ENCODE measurements at places on chromosomes 3 and 15. TPM values are rescaled to one million over a fixed set of nuclear protein-coding genes. Genes with fewer than 3 reads are reported as not detected.

USP8 gene
- total RNA-seq, result 62.1 TPM

LRIG1 gene
- 25.2 TPM for total RNA-seq

POC1A gene
- total RNA-seq, result 2.8 TPM

SELENOS gene
- 87.2 TPM for total RNA-seq

KCNMB2 gene
- not detected for total RNA-seq

ZIC1 gene
- total RNA-seq, result not detected

IP6K2 gene
- total RNA-seq, result 40.4 TPM

DNA sequence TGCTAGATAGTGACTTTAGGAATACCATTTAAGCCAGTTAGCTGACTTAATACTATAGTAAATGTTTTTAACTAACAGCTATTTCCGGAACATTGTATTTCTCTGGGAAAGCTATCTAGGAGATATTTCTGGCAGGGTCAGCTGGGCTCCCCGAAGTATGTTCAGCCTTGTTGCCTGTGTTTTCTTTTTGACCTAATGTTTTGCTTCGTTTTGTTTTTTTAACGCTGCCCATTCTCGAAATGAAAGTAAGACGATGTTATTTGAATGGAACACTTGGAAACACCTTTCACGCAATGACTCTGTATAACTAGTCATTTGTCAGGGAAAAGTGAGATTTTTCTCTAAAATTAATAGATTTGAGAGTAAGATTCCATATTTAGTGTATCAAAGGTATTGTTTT, 702.9 kb upstream of the NAALADL2 start:
- DNase-seq, result no peak

DNA sequence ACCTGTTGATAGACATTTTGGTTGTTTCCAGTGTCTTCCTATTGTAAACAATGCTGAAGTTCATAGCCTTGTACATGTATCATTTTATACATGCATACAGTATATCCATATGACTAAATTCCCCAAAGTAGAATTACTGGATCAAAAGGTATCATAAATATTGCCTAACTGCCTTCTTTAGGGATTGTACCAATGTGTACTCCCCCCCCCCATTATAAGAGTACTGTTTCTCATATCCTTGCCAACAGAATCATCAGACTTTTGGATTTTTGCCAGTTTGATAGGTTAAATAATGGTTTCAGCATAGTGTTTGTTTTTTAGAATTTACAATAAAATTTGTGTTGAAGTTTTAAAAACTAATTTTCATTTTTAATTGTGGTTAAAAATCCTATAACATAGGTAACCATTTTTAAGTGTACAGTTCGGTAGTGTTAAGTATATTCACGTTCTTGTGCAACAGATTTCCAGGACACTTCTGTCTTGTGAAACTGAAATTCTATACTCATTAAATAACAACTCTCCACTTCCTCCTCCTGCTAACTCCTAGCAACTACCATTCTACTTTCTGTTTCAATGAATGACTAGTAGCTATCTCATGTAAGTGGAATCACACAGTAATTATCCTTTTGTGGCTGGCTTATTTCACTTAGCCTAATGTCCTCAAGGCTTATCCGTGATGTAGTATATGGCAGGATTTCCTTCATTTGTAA, 30.8 kb upstream of the MAP3K13 start:
- no peak for DNase-seq

GRCh38 chr3:47407896-47408838, 27.3 kb downstream of the PTPN23 start:
- no peak for DNase-seq

GRCh38 chr3:160448845-160449635, 546 bp downstream of the TRIM59 start:
- no peak for DNase-seq

- DNase-seq, result no peak
Observed at GRCh38 chr15:32908872-32909271, 191.1 kb downstream of the GREM1 start.

GRCh38 chr3:192727032-192727847, at the start of gene FGF12:
Gene FGF12 (minus strand): TSS chr3:192727541.
- DNase-seq, result no peak

- DNase-seq, result no peak
Observed at GRCh38 chr3:194072097-194072428, 63.9 kb upstream of the HES1 start.

DNA sequence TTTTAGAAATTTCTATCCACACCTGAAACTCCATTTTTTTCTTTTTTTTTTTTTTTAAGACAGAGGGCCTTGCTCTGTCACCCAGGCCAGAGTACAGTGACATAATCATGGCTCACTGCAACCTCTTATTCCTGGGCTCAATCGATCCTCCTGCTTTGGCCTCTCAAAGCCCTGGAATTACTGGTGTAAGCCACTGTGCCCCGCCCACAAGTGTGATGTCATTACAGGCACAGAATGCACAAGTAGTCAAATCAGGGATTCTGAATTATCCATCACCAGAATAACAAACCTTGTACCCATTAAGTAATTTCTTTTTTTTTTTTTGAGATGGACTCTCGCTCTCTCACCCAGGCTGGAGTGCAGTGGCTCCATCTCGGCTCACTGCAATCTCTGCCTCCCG, 1.9 kb downstream of the UQCRC1 start:
- DNase-seq, result no peak

DNA sequence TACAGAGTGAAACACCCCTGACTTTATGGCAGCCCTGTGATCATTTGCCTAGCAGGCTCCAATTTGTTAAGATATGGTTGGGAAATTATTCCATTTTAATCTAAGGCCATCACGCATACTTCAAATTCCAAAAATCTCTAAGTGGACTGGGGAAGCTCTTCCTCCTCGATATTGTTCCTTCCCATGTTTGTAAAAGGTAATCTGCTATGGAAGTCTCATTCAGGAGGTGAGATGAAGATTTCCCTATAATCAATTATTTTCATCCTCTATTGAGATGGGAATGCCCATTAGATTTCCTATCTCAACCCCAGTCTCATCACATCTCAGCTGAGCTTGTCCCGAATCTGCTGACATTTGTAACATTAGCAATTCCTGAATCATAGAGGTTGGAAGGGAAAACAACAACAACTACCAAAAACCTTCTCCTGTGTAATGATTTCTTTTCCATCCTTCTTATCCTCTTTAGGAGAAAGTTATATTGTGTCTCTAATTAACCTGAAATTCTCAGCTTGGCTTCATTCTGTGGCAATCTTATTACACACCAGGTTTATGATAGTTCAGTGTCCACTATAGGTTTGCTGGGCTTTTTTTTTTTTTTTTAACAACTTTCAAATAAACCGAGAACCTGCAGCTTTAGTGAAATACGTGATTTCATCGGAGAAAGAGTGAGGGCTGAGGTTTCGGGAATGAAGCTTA, 2.2 kb upstream of the NR2F2 start:
- DNase-seq, result no peak

GRCh38 chr3:49714728-49715550, 4.5 kb downstream of the AMIGO3 start:
- DNase-seq, result no peak

- no peak for DNase-seq
Observed at GRCh38 chr15:85100186-85100937, 118.7 kb downstream of the PDE8A start.

GRCh38 chr15:26660241-26660640, 112.6 kb downstream of the GABRB3 start:
- no peak for DNase-seq

DNA sequence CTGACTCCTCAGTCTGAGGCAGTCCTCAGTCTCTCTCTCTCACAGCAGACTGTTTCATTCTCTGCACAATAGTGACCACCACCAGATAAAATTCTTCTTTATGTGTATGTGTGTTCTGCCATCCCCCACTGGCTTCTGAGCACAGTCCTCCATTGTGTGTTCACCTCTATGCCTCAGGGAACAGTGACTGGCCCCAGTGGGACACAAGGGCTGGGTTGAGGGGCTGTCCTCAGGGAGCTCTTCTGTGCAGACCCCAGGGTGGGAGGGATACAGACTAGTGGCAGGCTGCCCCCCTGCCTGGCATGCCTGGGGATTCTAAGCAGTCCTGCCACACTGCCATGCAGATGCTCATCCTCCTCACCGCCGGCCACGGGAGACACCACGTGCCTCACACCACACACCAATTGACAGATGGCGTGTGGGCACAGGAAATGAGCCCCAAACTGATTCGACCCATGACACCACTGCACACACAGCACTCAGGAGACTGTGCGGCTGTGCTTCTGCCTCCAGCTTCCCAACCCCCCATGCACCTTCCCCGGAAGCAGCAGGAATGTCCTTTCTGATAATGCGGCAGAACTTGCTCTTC, 237.6 kb upstream of the CHRNA7 start:
- DNase-seq, result no peak

GRCh38 chr3:43004282-43004681, 25.2 kb downstream of the GASK1A start:
- DNase-seq, result no peak

- no peak for DNase-seq
Observed at GRCh38 chr3:35968043-35968622, 328.8 kb downstream of the ARPP21 start.

- DNase-seq, result no peak
Observed at GRCh38 chr3:52109611-52110301, 44.5 kb downstream of the POC1A start.

DNA sequence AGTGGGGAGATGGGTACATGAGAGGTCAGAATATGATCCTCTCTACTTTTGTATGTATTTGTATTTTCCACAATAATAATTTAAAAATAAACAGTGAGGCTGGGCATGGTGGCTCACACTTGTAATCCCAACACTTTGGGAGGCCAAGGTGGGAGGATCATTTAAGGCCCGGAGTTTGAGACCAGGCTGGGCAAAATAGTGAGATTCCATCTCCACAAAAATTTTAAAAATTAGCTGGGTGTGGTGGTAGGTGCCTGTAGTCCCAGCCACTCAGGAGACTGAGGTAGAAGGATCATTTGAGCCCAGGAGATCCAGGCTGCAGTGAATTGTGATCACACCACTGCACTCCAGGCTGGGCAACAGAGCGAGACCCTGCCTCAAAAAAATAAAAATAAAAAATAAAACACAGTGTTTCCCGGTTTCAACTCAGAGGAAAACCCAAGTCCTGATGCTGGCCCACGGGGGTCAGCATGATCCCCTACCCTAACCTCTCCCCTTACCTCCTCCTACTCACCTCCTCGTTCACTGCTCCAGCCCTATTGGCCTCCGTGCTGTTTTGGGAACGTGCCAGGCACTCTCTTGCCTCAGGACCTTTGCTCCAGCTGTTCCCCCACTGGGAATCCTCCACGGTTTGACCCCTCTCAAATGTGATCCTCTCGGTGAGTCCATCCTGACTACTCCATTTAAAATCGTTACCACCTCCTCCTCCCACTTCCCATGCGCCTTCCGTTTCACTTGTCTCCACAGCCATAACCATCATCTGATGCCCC, 2.9 kb upstream of the KLHL40 start:
- no peak for DNase-seq

GRCh38 chr3:77045686-77046085, 5.8 kb downstream of the ROBO2 start:
- no peak for DNase-seq
